Right forelimb (tissue), 1 donor: ENCODE measurements at places on chromosomes 7 and 10.

DNA sequence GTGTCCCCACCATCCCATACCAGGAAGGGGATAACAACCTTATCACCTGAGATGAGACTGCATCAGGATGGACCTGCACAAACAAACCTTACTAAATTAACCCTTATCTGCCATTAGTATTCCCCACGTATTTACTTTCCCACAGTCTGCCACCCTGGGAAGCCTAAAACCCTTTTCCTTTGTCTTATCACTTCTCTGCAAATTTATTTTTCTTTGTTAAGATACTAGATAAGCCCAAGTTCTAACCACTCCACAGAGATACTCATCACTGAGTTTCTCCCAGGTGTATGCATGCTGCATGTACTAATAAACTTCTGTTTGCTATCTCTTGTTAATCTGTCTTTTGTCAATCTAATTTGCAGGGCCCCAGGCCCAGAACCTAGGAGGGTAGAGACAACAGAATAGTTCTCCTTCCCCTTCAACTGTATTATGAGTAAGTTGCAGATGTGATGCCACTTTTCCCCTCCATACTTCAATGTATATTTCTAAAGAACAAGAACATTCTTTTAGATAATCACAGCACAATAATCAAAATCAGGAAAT is 66.0 kb downstream of the ELMO1 start:
- no peak for DNase-seq

- DNase-seq: no peak
These were observed 47.0 kb upstream of the CUX1 start for GRCh38 chr7:101770466-101770865.

DNA sequence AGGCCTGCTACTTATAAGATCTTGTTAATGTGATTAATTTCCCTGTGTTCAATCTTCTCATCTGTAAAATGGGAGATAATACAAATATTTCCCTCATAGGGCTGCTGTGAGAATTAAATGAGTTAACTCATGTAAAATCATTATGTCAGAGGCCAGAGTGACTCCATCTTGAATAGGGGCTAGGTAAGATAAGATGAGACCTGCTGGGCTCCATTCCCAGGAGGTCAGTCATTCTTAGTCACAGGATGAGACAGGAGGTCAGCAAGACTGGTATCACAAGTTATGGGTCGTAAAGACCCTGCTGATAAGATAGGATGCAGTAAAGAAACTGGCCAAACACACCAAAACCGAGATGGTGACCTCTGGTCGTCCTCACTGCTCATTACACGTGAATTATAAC is 200.7 kb downstream of the CYP26A1 start:
- no peak for DNase-seq

DNA sequence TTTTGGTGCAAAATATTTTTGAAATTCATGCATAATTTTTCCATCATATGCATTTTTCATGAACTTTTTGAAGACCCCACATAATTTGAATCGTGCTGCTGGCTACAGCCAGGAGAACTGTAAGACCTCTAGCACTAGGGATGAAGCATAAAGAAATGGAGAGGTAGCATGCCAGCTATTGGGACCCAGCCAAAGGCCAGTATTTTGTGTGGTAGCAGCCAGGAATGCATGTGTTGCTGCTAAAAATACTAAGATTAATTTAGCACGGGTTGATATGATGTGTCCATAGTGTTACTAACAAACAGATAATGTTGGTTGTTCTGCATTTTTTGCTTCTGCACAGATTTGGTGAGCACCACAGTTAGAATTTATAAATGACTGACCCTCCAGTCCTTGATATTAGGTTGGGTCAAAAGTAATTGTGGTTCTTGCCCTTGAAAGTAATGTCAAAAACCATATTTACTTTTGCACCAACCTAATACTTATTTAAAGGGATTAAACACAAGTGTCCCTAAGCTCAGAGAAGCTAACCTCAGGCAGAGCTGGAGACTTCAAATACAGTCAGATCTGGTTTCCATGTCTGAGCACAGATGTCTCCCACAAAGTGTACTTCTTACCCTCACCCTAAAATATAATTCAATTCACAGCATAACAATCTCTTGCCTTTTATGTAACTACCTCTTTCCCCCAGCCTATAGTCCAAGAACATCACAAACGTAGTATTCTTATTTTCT is 54.1 kb upstream of the NPSR1 start:
- no peak for DNase-seq

GRCh38 chr7:92763636-92764423 is 72.5 kb downstream of the CDK6 start:
- no peak for DNase-seq

- no peak for DNase-seq
These were observed 18.8 kb upstream of the MET start for GRCh38 chr7:116653204-116653603.

DNA sequence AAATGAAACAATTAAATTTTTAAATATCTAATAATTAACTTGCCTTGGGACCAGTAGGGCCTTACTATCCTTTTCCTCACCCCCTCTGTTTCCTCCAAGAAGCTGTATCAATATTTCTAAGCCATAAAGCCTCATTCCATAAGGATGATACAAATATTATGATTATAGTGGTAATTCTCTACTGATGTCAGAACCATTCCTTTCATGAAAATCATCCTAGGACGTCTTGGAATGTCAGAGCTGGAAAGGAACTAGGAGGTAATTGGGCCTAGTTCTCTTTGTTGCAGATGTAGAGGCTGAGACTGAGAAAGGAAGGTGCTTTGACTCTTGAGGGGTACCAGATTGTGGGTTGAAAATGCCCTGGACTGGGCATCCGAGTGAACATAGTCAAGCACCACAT is 766.7 kb upstream of the GHITM start:
- DNase-seq: no peak

- DNase-seq: no peak
These were observed 83.4 kb downstream of the NEURL1 start for GRCh38 chr10:103576862-103577261.

DNA sequence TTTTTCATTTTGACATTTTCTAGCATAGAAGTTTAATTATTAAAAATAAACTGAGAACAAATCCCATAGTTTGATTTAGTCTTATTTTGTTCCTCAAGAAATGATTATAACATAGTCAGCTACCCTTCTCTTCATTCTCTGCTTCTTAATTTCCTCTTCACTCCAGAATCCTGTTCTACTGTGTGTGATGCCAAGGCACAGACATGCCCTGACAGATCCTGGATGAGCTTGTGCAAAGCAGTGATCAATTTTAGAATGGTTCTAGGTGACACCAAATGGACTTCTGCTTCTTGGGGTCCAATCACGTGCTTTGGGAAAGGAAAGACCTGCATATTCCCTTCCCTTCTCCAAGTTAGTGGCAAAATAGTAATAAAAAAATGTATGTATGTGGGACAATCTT is 665.6 kb downstream of the MAGI2 start:
- no peak for DNase-seq

- no peak for DNase-seq
These were observed 39.8 kb upstream of the EPC1 start for GRCh38 chr10:32386623-32387260.

DNA sequence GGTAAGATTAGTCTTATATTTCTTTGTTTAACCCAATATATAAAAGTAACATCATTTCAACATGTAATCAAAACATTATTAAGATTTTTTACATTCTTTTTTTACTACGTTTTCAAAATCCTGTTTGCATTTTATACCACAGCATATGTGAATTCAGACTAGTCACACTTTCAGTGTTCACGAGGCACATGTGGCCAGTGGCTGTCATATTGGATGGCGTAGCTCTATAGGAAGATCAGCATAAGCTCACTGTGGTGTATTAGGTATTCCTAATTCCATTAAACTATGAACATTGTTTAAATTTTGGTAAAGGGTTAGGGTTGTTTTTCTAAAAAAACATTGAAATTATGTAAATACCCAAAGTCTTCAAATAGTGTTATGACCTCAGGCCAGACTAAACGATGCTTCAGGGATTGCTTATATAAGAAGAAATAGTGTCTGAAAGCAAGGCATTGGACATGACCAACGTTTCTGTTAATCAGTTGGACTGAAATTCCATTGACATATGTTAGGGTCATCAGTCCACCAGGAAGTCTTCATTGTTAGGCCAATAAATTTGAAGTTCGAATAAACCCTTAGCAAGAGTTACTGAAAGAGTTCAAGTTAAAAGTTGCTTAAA is 97.0 kb downstream of the BICC1 start:
- no peak for DNase-seq

GRCh38 chr10:118901380-118901779 is 128.1 kb upstream of the NANOS1 start:
- DNase-seq: no peak

- DNase-seq: no peak
These were observed 1.2 kb upstream of the OR2F1 start for GRCh38 chr7:143953421-143953820.

- peak; percentile 21 for DNase-seq
These were observed 338.1 kb downstream of the DNAJB6 start for GRCh38 chr7:157674715-157675426.

GRCh38 chr7:1144269-1144771 is 15.7 kb downstream of the ZFAND2A start:
- no peak for DNase-seq

DNA sequence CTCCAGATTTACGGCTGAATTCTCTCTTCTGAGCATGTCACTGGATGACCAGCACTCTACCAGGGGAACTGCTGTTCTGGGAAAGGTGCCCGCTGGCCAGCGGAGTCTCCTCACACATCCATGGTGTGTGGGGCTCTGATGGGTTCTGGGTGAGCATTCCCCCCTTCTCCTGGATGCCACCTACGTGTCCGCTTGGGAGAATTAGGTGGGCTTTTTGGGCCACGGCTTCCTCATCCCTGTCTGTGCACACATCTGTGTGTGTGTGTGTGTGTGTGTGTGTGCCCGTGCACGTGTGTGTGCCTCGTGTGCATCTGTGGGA is 163.0 kb downstream of the DNAJB6 start:
- DNase-seq: peak; percentile 17

GRCh38 chr7:11109659-11110058 is 136.0 kb downstream of the PHF14 start:
- no peak for DNase-seq

GRCh38 chr7:42237811-42238541 is 967 bp upstream of the GLI3 start:
- peak; percentile 87 for DNase-seq

DNA sequence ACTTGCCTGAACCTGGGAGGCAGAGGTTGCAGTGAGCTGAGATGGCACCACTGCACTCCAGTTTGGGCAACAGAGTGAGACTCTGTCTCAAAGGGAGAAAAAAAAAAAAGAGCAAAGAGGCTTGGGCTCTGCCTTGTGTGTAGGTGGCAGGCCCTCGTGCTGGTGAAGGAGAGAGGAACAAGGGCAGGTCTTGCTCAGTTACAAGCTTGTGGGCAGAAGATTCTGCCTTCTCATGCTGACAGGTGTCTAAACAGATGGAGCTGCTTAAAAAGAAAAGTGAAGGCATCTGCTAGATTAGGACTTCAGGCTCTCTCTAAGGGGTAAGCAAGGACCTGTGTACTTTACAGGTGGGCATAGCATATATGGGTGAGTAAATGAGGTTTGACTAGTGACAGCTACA is 65.5 kb upstream of the TRIM8 start:
- no peak for DNase-seq

- no peak for DNase-seq
These were observed 22.1 kb downstream of the HDAC9 start for GRCh38 chr7:18517646-18518045.

DNA sequence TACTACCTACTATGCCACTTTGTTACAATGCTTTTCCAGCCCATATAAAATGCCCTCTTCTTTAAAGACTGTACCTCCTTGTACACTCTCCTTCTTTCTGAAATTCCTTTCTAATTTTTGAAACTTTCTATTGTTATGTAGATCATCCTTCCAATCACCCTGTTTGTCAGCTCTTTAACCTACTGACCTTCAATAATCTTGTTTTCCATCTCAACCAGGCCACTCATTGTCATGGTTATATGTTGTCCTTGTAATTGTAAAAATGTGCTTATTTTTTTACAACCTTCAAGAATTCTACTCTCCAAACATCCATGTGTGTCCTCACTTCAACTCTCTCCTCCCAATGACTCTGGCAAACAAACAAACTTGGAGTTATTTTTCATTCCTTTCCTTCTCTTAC is 1172.6 kb upstream of the CELF2 start:
- no peak for DNase-seq

- peak; percentile 45 for DNase-seq
These were observed 49.7 kb downstream of the CPEB3 start for GRCh38 chr10:92241158-92241500.

DNA sequence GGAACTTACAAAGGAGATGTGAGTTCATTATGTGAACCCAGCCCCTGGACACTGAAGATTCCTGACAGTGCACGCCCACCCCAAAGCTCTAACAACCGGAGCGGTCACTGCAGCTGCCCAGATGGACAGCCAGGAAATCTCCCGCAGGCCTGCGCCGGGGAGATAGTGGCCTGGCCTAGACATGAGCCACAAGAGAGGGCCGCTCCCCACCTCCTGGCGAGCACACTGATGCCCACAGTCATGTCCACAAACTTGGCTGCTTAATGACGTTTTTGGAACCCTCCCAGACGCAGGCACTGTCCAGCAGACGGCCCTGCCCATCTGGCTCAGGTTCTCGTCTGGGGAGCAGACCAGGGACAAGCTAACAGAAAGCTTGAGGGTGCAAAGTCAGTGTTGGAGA is 34.2 kb downstream of the TCERG1L start:
- DNase-seq: no peak

- no peak for DNase-seq
These were observed 119.3 kb downstream of the CABCOCO1 start for GRCh38 chr10:61781969-61782403.

GRCh38 chr10:51439645-51440044 is 259.8 kb downstream of the CSTF2T start:
- DNase-seq: no peak

GRCh38 chr7:112467867-112468266 is 12.9 kb upstream of the LSMEM1 start:
- DNase-seq: no peak

DNA sequence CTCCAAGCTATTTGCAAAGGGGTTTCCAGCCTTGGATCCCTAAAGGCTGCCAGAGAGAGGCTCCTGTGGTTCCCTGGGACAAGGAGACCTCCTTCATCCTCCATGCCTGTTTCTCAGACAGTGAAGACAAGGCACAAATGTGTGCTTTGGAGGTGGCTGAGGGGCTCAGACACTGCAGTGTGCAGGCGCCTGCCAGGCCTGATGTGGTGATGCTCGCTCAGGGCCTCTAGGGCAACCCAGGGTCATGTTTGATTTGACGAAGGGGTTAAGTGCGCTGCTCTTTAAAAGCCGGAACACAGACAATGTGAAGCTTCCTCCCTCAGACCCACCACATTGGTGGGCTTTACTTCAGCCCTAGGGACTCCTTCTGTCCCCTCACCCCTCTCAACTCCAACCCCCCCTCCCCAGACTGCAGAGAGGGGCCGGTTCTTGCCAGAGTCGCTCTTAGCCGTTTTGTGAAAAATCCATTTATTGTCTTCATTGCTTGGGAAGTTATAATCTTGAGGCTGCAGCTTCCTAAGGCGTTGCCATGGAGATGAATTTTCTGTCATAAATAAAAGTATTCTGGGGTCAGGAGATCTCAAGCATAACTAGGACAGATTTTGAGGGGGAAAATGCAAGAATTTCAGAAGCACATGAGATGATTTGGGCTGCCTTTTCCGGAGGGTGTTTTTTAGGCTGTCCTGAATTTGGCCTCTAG is 35.8 kb downstream of the PDGFA start:
- DNase-seq: no peak

- DNase-seq: no peak
These were observed 60.2 kb downstream of the PLPP4 start for GRCh38 chr10:120517196-120517595.

- DNase-seq: no peak
These were observed 739.9 kb downstream of the REEP3 start for GRCh38 chr10:64261092-64261491.
